ENCODE measurements at places on chromosomes 16 and 17. TPM values are rescaled to one million over a fixed set of nuclear protein-coding genes. Genes with fewer than 3 reads are reported as not detected.

The CD300LB gene
- not detected for total RNA-seq

DNA sequence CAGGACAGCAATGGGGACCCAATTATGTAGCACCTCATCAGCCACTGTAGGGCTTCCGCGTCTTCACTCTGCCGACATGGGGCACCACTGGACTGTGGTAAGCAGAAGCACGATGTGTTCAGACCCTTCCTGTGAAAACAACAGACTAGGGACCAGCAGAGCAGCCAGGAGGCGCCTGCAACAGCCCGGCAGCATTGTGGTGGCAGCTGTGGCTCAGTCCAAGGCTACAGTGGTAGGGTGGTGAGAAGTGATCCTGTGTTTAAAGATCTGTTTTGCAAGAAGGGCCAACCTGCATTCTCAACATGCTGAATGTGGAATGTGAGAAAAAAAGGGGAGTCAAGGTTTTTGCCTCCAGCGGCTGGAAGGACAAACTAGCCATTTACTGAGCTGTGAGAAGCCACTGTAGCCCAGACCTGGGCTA is 80.8 kb downstream of the GAS7 start:
- DNase-seq: no peak

GRCh38 chr17:35185849-35186248 is 8.3 kb downstream of the SLC35G3 start:
- DNase-seq: no peak

DNA sequence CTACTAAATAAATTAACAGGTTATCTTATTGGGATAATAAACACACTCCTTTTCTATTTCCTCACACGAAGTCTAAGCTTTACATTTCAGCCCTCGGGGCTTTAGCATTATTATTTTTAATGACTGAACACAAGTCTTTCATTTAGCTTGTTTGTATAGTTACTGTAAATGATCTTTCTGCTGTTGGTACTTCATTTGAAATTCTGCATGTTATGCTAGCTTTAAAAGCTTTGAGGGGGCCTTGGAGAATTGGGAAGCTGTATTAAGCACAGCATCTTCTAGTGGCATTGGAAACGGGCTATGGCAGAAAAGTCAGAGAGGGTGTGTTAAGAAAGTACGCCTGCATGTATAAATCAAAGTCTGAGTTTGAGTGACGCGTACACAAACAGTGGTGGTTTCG is 243.7 kb downstream of the FTO start:
- no peak for DNase-seq
